Mucosa of descending colon (tissue), 3 donors: ENCODE measurements at places on chromosomes 6 and 20.

GRCh38 chr6:47294990-47295389 lies 14.7 kb downstream of the TNFRSF21 start:
- DNase-seq = no peak

- no peak for DNase-seq
These were observed 37.0 kb upstream of the SOX4 start for GRCh38 chr6:21556511-21556910.

DNA sequence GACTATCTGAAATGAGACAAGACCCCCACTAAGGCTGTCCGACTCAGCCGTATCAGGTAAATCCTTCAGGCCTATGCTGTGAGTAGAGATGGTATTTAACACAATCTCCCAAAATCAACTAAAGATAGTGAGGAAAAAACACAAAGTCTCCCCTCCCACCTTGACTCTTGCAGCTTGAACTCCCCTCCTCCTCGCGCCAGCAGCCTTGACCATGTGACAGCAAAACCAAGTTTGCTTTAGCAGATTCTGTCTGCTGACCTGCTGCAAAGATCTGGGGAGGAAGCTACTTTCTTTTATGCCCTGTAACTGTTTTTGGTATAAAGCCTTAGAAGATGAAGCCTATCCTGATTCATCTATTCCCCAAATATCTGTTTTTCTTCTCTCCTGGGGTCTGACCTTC lies 509.5 kb downstream of the CDH26 start:
- DNase-seq = no peak

DNA sequence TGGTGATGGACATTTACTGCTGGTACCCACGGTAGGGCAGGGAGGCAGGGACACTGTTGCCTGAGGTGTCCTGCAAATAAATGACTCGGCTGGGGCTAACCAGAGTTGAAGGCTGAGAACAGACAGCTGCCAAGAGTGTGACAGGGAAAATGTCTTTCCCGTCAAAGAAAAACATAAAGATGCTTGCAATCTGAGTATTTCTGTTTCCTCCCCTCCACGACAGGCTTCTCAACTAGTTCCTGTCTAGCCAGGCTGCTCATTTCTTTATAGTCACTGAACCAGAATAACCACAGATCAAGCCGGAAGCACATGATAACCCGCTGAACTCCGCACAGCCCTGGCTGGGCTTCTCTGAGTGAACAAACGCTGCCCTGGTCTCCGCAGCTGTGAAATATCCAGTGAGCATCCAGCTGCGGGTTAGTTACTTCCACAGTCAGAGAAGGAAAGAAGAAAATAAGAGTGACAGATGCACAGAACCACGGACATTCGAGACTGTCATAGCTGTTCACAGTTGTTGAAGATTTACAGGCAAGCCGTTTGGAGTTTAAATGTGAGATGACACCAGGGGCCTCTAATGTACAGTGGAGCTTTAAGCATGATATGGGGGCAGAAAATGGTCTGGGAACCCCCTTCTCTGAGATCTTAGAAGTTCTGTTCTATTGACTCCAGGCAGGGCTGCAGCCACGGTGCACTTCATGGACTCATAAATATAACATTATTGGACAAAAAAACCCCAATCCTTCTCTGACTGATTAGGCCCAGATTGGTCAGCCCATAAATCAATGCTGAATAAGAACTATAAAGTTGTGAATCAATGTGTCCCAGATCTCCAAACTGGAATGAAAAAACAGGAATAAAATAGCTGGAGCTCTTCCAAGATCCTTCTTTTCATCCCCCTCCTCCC lies 299.9 kb upstream of the SUPT3H start:
- DNase-seq = peak; percentile 46

- DNase-seq = no peak
These were observed 100.2 kb downstream of the CEBPB start for GRCh38 chr20:50290808-50291207.

DNA sequence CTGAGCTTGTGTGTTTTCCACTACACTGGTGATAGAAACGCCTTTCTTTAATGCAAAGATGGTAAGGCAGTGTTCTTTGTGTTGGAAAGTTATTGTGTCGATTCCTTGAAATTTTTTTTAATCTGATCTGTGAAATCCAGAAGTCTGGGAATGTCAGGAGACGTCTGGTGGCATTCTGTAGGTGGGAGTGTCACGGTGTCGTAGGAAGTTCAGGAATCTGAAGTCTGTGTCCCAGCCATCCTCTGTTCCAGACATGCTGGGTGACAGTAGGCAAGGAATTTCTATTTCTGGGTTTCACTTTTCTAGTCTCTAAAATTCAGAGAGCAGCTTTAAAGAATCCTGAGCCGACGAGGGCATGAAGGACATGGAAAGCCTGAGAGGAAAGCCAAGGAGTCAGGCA lies 223.8 kb downstream of the ZNF217 start:
- DNase-seq = no peak
